Adrenal gland (tissue), 19 donors: ENCODE measurements at places on chromosomes 12 and 14. TPM values are rescaled to one million over a fixed set of nuclear protein-coding genes. Genes with fewer than 3 reads are reported as not detected.

- peaks cover 5% of the 10 kb centered on the region for H3K4me1 ChIP-seq
- H3K27me3 ChIP-seq = peaks cover 10% of the 10 kb centered on the region
- H3K36me3 ChIP-seq = no peaks in the 10 kb centered on the region
- H3K4me3 ChIP-seq = no peak overlapping the region
- no peak for DNase-seq
Observed at GRCh38 chr14:100586403-100587085, 673 bp downstream of the BEGAIN start.

DNA sequence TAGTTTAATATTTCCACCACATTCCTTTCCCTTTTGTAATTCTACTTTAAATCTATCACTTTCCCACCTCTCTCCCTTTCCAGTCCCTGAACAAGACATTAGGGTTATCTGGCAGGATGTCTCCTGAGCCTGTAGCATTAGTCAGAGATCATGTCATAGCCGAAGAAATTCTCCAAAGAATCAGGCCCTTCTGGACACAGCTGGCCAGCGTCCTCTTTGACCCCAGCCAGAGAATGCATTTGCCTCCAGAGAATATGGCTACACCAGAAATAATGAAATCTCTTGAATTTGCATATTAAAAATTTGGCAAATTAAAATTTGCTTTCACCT is 56.7 kb downstream of the NTF3 start:
- H3K27ac ChIP-seq = no peak overlapping the region
- H3K27me3 ChIP-seq = no peaks in the 10 kb centered on the region
- no peaks in the 10 kb centered on the region for H3K4me1 ChIP-seq
- DNase-seq = no peak
- H3K4me3 ChIP-seq = no peak overlapping the region

DNA sequence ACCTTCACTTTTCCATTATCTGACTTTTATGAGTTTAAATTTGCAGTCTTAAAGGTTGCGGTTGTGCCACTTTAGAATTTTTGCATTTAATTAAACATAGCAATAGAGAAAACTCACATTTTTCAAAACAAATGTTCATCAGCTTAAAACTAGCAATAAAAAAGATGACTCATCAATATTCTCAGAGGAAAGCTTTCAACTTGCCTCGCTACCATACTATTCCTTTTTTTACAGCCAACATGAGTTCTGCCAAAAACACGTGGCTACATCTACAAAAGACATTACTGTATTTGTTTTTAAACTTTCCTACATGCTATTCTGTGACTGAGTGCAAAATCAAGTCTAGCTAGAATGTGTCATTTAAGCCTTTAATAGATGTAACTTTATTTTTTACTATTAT is 497.1 kb downstream of the RPS29 start:
- no peaks in the 10 kb centered on the region for H3K4me1 ChIP-seq
- no peak overlapping the region for H3K27ac ChIP-seq
- no peak for DNase-seq
- no peak overlapping the region for H3K4me3 ChIP-seq
- no peaks in the 10 kb centered on the region for H3K36me3 ChIP-seq
- H3K27me3 ChIP-seq = no peaks in the 10 kb centered on the region

DNA sequence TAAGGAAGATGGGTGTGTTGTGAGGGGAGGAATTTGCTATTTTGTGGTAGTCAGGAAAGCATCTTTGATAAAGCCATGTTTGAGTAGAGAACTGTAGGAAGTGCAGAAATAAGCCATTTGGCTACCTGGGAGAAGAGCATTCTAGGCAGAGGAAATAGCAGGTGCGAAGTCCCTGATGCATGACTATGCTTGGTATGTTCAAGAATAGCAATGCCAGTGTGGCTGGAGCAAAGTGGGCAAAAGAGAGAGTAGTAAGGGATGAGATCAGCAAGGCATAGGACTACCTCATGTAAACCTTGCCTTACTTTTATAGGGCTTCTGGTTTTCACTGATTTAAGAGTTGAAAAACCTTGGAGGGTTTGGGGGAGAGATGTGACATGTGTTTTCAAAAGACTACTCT is 365.5 kb upstream of the GARIN6 start:
- no peak overlapping the region for H3K4me3 ChIP-seq
- no peak overlapping the region for H3K27ac ChIP-seq
- H3K36me3 ChIP-seq = no peaks in the 10 kb centered on the region
- H3K27me3 ChIP-seq = no peaks in the 10 kb centered on the region
- H3K4me1 ChIP-seq = no peaks in the 10 kb centered on the region
- no peak for DNase-seq

DNA sequence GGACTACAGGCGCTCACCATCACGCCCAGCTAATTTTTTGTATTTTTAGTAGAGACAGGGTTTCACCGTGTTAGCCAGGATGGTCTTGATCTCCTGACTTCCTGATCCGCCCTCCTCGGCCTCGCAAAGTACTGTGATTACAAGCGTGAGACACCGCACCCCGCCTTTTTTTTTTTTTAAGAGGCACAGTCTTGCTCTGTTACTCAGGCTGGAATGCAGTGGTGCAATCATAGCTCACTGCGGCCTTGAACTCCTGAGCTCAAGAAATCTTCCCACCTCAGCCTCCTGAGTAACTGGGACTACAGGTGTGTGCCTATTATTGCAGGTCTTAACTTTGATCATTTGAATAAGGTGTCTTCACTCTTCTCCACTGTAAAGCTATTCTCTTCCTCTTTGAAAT is 5.3 kb upstream of the GLTP start:
- H3K4me3 ChIP-seq = no peak overlapping the region
- H3K27me3 ChIP-seq = no peaks in the 10 kb centered on the region
- H3K4me1 ChIP-seq = peaks cover 4% of the 10 kb centered on the region

DNA sequence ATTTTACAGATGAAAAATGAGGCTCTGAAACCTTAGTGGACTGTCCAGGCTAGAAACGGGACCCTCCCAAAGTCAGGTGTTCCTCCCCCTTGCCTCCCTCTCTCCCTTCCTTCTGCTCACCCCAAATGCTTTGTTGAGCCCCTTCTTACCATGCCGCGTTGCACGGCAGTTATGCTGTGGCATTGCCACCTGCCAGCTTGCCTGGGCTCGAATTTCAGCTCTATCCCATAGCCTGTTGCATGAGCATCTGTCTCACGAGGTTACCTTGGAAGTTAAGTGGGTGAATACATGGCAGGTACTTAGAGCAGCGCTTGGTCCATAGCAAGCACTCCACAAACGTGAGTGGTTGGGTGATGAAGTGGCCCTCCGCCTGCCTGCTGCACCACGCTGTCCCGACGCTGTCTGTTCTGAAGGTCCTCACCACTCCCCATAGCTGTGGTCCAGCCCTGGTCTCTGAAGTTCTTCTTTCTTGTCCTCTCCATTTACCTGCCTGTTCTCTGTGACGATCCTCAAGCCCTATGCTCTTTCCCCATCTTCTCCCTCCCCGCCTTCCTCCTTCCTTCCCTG is 269.9 kb downstream of the CACNA1C start:
- peaks cover 10% of the 10 kb centered on the region for H3K4me1 ChIP-seq
- H3K36me3 ChIP-seq = no peaks in the 10 kb centered on the region
- DNase-seq = no peak
- H3K4me3 ChIP-seq = no peak overlapping the region

DNA sequence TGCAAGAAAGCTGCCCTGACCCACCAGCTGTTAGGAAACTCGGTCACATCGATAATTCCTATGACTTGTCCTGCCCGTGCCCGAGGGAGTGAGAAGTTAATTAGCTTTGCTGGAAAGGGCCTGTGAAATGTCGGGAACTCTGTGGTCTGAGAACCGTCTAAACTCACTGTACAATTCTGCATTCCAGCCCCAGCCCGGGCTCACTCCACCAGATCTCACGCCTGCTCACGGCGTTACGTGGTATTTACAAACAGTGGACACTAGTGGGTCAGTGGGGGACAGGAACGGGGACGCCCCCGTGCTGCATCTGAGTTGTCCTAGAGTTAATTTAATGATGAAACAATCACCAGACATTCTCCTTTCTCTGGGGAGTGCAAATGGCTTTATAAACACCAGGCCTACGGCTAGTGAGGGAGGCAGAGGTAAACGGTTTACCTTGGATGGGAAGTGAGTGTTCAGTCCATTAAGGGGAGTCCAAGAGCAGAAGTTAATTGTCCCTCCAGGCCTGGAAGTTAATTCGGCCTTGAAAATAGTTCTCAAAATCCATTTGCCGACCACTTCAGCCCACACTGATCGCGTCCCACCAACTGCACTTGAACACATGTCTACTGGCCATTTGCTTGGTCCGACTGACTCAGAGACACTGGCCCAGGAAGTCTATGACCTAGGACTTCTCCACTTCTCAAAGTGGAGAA is 93.5 kb upstream of the MED13L start:
- no peaks in the 10 kb centered on the region for H3K36me3 ChIP-seq
- H3K4me1 ChIP-seq = peaks cover 6% of the 10 kb centered on the region
- H3K27me3 ChIP-seq = no peaks in the 10 kb centered on the region
- no peak overlapping the region for H3K4me3 ChIP-seq
- DNase-seq = no peak

GRCh38 chr12:3628629-3629028 is 124.3 kb downstream of the CRACR2A start:
- H3K36me3 ChIP-seq = no peaks in the 10 kb centered on the region
- H3K4me1 ChIP-seq = no peaks in the 10 kb centered on the region
- H3K27ac ChIP-seq = no peak overlapping the region
- no peaks in the 10 kb centered on the region for H3K27me3 ChIP-seq
- DNase-seq = no peak

DNA sequence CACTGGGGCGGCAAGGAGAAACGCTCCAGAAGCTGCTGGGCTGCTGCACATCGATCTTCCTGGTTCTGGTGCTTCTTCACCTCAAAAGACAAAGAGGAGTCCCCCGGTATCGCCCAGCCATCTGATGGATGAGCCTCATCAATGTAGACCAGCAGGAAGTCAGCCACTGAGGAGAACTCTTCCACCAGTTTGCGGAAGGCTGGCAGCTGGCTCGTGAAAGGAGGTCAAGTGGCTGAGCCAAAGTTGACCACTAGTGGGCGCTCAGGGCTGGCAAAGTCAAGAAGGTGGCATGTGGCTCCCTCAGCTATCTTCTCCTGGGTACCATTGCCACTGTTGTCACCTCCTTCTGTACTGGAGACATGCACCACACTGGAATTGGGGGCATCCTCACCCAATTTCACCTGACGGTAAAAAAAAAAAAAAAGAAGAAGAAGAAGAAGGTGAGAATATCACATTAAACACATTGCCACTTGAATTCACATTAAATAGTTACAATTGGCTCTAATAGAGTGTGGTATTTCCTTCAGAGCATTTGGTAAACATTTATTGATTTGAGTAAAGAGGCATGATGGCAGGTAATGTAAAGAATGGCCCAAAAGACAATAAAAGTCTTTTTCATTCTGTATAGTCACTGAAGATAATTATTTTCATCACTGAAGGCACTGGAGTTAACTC is 8.3 kb downstream of the DIO2 start:
- H3K4me3 ChIP-seq = no peak overlapping the region
- no peaks in the 10 kb centered on the region for H3K27me3 ChIP-seq
- H3K36me3 ChIP-seq = no peaks in the 10 kb centered on the region
- peak; percentile 35 for DNase-seq
- no peaks in the 10 kb centered on the region for H3K4me1 ChIP-seq

GRCh38 chr12:104708891-104709290 is 249.2 kb downstream of the SLC41A2 start:
- peaks cover 19% of the 10 kb centered on the region for H3K4me1 ChIP-seq
- DNase-seq = no peak
- no peaks in the 10 kb centered on the region for H3K27me3 ChIP-seq
- H3K4me3 ChIP-seq = no peak overlapping the region
- no peak overlapping the region for H3K27ac ChIP-seq

GRCh38 chr14:50062438-50063085 is 53.8 kb downstream of the VCPKMT start:
- DNase-seq = peak; percentile 89
- H3K27ac ChIP-seq = peak overlapping the region; percentile 74
- peaks cover 30% of the 10 kb centered on the region for H3K4me1 ChIP-seq
- H3K27me3 ChIP-seq = no peaks in the 10 kb centered on the region
- no peaks in the 10 kb centered on the region for H3K36me3 ChIP-seq

The DPPA3 gene
- total RNA-seq = not detected

The KLHL33 gene
- 0.95 TPM for total RNA-seq

The PRB2 gene
- total RNA-seq = not detected

The CTSG gene
- total RNA-seq = 0.55 TPM

The KLRF1 gene
- total RNA-seq = 0.17 TPM
